Panc1 (cell line): ENCODE measurements at places on chromosomes 13 and 19. TPM values are rescaled to one million over a fixed set of nuclear protein-coding genes. Genes with fewer than 3 reads are reported as not detected.

DNA sequence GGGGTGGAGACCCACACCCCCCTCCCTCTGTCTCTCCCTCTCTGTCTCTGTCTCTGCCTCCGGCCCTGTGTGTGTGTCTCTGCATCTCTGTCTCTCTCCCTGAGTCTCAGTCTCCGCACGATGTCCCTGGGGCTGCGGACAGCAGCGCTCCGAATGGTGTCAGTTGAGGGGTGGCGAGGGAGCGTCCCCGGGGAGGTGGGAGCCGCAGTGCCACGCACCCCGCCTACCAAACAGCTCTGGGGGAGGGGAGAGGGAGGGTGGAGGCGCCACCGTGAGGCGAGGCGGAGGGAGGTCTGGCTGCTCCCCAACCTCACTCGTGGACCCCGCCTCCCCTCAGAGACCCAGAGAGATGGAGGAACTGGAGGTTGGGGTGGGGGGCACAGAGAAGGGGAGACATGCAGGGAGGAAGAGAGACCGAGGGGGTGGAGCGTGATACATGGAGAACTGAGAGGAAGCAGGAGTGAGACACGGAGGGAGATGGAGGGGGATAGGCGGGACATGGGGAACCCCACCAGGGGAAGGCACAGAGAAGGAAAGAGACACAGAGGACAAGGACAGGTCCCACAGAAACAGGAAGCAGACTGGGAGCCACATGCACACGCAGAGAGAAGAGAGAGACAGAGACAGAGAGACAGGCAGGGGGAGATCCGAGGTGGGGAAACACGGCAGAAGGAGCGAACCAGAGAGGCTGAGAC is 7.2 kb downstream of the ERFL start:
- DNase-seq, result no peak

DNA sequence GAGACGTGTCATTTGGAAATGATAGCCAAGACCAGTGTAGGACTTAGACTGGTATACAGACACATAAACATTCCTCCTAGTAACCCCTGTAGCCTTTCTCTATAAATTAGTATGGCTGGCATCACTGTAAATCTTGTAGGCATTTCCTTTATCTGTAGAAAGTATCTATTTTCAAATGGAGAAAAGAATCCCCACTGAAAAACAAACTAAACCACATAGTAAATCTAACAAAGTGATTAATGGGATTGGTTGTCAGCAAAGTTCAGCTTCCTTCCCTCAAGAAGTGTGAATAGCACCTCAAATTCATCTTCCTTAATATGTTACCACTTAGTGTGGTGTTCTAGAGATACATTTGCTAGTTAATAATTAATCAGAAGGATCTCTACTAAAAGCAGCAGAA is 119.4 kb upstream of the NBEA start:
- no peak for DNase-seq

GRCh38 chr19:3028305-3029064 is 595 bp downstream of the TLE2 start:
- no peak for DNase-seq

RASIP1 gene
- 0.41 TPM for total RNA-seq

ZNF600 gene
- 13.6 TPM for total RNA-seq

DNA sequence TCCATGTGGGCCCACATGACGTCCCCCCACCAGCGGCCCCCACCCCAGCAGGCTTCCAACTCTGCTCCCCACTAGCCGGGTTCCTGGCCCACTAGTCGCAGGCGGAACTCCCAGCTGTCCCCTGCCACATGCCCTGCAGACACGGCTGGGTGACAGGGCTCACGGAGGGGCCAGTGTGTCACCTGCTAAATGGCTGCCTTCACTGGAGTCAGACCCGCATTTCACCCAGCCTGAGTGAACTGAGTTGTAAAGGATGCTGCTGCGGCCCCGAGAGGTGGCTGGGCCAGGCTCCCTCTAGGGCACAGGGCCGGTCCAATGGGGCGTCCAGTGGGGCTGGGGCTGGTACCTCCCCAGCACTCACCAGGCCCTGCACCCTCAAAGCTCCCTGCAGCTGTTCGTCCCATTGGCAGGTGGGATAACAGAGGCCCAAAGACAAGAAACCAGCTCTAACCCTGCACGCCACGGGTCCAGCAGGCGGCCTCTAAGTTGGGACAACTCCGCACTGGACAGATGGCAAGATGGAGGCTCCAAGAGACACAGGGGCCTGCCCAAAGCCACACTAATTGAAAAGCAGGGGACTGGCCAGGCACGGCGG is 3.2 kb downstream of the LMNB2 start:
- no peak for DNase-seq

GRCh38 chr19:45428384-45429231 is 4.9 kb upstream of the ERCC1 start:
- DNase-seq, result no peak

DNA sequence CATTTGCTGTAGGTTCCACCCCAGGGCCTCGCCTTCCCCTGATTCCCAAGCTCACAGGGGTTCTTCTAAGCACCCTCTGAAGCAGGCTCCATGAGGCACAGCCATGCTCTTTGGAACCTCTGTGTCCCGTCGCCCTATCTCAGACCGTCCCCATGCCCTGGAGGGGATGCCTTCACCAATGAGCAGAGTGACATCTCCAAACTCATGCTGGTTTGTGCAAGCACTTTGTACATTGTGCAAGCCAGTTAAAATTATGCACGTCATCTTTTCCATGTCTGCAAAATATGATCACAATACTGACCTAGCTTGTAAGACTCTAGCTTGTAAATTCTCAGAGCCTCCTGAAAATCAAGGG is 46.5 kb upstream of the RAP2A start:
- no peak for DNase-seq

DNA sequence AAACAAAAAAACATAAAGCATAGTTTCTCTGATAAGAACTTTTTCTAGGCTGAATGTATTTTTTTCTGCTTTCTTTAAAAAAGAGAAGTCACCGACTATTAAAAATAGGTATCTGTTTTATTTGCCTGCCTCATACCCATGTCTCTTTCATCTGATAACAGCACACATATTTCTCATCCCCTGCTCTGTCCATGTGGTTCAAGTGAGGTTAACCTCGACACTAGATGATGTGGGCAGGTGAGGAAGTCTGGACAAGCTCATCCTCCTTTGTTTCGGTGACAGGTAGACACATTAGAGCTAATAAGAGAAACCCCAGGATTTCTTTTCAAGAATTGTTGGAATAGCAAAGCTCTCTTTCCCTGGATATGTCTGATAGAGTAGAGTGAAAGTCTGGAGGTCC is 222.7 kb downstream of the GPC5 start:
- no peak for DNase-seq

CEACAM21 gene
- not detected for total RNA-seq

KCNRG gene
- 0.31 TPM for total RNA-seq

C1QTNF9 gene
- not detected for total RNA-seq

RFX1 gene
- 15.2 TPM for total RNA-seq

EFNB2 gene
- 4.7 TPM for total RNA-seq

GRCh38 chr19:32969549-32969948 is 2.2 kb downstream of the CEP89 start:
- no peak for DNase-seq

GPR4 gene
- 0.23 TPM for total RNA-seq

GRCh38 chr13:98098516-98098915 is 44.4 kb upstream of the FARP1 start:
- DNase-seq, result no peak

CGB2 gene
- not detected for total RNA-seq

SIGLEC12 gene
- total RNA-seq, result not detected

DNA sequence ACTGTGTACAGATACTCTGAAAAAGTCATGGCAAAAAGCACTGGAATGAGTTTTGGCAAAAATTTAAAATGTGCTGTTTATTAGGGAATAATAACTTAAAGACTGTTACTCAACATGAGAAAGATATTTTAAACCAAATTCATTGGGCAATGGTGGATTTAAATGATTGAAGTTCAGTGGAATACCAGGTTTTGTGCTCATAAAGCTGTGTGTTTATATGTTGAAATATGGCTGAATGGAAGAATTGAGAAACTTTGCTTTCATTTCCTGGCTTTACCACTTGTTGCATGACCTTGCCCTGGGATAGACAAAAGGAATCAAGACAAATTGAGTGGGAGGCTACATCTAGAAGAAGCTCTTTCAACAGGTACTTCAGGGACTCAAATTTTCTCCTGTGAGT is 246.4 kb downstream of the GPC5 start:
- DNase-seq, result no peak

SH2D3A gene
- total RNA-seq, result 2.2 TPM

DNA sequence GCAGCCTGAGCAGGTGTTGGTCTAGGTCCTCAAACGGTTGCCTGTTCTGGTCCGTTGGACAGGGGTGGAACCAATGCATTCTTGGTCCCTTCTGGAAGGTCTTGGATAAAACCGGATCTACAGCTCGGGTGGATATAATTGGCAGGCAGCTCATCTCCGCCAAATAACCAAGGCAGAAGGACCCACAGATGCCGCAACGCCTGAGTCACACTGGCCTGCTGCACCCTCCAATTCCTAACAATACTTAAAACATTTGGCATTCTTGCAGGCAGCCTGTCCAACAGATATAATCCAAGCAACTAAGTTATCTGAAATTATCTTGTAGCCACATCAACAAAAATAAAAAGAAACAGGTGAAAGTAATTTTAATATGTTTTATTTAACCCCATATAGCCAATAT is 59.0 kb upstream of the FGF14 start:
- DNase-seq, result no peak

DNA sequence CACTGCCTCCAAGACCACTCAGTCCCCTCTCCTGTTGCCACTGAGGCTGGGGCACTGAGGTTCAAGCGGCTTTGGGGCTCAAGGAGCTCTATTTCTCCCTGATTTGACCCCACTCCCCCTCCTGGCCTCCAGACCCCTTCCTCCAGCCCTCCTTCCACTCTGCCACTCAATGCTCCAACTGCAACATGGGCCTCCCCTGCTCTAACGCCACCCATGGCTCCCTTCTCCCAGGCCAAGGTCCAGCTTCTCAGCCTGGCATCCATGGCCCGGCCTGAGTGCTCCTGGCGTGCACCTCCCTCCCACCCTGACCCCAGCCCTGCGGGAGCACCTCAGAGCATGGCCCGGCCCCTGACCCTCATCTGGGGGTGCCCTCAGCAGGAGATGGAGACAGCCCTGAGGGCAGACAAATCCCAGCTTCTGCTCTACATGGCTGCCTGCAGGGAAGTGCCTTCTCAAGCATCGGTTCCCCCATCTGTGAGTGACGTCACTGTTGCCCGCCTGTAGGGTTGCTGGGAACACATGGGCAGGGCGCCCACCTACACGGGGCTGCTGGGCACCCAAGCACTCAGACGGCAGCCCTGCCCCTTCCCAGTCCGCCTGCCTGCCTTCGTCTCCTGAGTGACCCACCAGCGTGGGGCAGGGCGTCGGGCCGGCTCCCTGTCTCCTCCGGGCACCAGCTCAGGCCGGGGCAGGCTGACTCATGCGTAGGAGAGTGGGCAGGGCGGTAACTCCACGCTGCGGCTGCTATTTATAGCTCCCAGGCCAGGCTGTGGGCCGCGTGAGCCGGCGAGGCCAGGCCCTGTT is 1.6 kb upstream of the DIRAS1 start:
- no peak for DNase-seq

SERPINE3 gene
- total RNA-seq, result not detected

SHD gene
- 0.46 TPM for total RNA-seq

DNA sequence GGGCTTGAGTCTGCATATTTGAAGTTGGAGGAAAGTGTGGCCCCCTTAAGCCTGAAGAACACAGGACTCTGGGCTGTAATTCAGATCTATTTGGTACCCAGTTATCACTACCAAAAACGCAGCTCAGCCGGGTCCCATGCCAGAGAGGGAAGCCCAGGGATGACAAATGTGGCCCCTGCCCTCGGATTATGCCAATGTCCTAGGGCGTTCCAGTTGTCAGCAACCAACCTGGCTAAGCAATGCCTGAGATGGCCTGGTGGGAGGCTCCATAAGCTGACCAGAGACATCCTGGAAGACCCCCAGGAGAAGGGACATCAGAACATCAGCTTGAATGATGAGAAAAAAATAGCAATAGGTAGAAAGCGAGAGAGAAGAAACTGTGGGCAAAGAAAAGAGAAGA is 79.6 kb upstream of the UQCRFS1 start:
- no peak for DNase-seq

GRCh38 chr13:51772781-51773180 is 31.2 kb downstream of the DHRS12 start:
- no peak for DNase-seq

DNA sequence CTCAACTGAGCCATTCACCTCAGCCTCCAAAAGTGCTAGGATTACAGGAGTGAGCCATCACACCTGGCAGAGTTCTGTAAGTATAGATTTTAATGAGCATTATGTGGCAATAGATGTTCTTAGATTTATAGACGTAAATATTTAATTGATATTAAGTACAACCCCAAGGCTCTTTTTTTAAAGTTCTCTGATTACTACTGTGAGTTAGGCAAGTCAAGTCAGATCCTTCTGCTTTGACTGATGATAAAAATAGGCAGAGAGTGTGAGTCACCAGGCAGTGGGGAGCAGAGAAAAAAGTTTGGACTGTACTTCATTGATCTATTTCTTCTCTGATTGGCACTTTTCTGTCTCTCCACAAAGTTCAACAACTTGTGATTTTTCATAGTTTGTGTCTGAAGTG is 1379.9 kb downstream of the UQCRFS1 start:
- DNase-seq, result no peak

DNA sequence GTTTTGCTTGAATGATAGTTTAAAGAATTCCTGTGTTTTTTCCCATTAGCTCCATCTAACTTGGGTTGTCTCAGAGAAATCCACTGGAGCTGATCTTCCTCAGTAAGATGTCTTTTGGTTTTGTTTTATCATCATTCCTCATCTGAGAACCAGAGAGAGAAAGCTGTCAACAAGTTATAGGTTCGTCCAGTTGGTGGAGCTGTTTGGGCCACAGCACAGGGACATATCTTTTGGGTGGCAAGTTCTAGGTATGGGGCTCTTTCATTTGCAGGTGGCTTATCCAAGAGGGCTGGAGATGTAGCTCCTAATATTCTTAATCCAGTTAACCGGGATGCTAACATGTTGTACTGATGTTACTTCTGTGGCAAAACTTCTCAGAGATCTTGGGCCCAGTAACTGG is 174.2 kb downstream of the KCNRG start:
- DNase-seq, result no peak

PTH2 gene
- not detected for total RNA-seq

DNA sequence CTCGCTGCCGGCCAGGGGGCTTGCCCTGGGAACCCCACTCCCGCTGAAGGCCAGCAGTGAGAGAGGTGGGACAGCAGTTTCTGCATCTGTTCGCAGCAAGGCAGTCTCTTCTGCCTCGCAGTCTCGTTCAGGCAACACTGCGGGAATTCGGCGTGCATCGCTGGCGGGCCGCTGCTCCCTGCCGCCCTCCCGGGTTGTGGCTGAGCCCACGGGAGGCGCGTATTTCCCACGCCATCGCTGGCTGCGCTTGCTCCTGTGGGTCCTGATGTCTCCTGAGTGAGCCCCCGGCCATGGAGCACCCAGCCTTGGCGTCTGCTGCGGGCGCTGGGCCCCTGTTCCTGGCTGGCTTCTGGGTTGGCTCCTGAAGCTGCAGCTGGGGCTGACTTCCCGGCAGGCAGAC is 227.9 kb downstream of the TEX29 start:
- no peak for DNase-seq

- peak; percentile 7 for DNase-seq
Measured at GRCh38 chr13:91045351-91046034, 302.0 kb upstream of the MIR17HG start.

SCAMP4 gene
- 98.4 TPM for total RNA-seq
